ENCODE measurements at places on chromosomes 6 and 20.

DNA sequence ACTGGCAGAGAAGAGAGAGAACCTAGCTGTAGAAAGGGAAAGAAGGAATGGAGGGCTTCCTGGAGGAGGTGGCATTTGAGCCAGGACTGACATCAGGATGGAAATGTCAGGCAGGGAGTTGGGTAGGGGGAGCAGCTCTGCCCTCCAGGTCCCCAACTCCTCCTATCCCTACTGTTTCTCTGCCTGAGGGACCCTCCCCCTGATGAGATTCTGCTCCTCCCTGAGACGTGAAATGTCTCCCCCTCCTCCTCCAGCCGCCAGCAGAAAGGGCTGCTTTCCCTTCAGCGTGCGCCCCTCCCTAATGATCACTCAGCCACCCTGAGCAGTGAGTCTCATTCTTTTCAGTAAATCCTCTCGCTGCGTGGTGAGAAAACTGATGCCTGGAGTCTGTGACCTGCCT, 40.6 kb downstream of the HLA-DPB1 start:
- no peak for DNase-seq

- no peak for DNase-seq
Observed at GRCh38 chr6:135990439-135990838, 138.9 kb downstream of the PDE7B start.

GRCh38 chr6:163490826-163491577, 76.5 kb downstream of the QKI start:
- DNase-seq: no peak

DNA sequence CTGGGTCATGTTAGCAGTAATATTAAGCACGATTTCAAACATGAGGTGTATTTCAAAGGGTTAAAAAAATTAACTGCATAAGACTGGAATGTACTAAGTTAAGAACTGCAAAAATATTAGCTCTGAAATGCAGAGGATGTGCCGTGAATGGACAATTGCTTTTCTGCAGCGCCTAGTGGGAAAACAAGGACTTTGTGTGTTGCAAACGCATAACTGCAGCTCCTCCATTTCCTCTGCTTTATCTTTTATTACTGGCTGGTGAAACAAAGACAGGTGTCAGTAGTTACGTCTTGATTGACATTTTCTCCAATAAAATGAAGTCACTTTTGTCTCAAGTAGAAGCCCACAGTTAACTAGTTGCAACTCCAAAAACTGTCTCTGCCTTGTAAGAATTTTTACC, 1.7 kb downstream of the PDE7B start:
- no peak for DNase-seq

DNA sequence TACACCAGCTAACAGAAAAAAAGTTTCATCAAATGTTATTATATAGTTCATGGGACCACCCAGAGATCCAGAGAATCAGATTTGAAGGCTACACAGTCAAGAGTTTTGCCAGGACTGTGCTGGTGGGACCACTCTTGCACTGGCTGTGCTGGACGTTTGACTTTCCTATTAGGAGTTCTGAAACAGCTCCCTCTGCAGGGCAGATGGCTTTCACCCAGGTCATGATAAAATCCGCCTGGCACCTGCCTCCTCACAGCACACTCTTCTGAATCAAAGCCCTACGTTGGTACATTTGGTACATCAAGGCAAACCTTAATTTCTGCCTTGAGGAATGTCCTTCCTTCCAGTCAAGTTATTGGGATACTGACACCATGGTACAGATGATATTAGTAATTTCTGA, 302.1 kb downstream of the ZNF217 start:
- DNase-seq: no peak

DNA sequence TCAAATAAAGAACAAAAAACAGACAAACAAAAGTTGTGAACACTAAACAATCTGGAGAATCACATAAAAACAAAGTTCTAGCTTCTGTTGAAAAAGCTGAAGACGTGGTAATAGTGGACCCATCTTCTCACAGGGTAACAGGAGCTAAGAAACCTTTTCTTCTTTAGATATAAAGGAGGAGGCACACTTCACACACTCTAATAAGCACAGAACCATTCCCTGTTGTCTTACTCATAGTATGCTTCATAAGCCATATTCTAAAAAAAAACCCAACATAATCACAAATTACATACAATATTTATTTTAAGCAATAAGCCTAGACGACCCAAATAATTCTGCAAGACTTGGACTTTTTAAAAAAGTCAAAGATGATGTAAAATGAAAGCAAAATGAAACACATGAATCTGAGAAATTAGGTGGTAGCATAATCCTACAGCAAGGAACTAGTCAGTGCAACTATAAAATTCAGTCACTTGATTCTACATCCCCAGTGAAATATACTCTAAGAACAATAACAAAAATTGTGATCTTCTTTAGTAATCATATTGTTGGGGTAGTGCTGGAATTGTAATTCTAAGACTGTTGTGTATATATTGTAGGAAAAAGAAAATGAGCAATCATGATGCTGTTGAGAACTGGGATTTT, 15.6 kb downstream of the SRPK1 start:
- no peak for DNase-seq

DNA sequence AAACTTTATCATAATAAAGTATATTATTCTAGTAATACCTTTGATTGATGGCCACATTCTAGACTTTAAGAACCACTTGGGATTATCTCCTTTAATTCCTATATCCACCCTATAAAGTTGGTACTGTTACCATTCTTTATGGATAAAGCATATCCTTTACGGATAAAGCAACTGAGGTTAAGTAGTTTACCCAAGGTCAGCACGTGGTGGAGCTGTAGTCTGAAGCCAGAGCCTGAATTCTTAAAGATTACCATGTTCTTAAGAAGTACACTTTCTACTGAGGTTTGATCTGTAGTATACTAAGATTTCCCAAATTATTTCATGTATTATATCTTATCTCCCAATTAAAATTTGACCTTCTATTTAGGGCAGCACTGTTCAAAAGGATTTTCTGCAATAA, 3.0 kb upstream of the NCOA7 start:
- no peak for DNase-seq

DNA sequence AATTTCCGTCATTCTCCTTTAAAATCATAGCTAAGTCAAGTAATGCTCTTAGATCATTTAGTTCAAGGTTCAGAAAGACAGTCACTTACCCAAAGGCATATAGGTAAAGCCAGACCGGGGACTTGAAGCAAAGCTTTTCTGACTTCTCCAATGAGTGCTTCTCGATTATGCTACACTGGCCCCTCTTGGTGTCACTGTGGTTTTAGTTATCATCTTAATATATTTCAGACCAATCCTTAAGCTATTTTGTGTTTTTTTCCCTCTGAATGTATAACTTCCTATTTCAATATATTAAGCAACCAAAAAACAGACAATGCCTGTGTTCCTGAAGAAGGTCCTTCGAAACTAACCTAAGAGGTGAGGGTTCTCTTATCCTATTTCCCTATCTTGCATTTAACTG, 3.9 kb downstream of the PRDM1 start:
- no peak for DNase-seq

GRCh38 chr20:44041001-44041400, 126.3 kb downstream of the TOX2 start:
- DNase-seq: no peak

GRCh38 chr6:144219056-144219685, 66.0 kb upstream of the UTRN start:
- no peak for DNase-seq

DNA sequence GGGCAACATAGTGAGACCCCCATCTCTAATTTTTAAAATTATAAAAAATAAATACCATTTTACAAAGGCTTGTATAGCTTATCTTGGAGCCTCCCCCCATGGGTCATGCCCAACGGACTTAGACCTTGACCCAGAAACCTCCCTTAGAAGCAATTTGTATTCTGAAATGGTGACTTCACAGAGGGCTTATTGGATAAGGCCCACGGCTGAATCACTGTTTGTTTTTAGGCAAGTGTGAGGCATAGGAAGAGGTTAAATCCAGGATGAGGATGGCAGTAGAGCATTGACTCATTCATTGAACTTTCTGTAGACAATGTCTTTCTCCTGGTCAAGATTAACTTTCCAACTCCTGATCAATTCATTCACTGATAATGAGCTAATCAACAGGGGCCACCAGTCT, 6.2 kb upstream of the SNAI1 start:
- DNase-seq: no peak

DNA sequence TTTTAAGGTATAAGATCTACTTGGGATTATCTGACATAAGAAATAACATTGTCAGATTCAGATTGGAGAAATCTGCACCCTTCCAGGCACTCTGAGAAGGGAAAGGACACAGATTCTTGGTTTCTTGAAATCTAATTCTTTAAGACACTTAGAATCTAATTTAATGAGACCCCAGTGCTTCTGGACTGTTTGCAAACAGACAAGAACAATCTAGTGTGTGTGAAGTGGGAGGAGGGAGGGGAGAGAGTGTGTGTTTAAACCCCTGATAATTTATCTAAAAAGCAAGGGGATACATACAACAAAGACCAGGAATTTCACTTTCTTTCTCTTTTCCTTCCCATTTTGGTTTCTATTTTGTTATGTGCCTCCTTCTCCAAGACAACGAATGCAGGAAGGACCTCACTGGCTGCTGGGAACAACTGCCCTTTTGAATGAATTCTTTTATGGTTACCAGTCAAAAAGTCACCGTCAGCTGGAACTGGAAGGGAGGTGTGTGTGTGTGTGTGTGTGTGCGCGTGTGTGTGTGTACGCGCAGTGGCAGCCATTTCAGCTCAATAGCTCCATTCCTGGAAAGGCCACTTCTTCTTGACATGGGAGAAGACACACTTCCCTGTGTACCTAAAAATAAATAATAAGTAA, 129.4 kb downstream of the BCAS1 start:
- DNase-seq: no peak

GRCh38 chr20:23257848-23258746, 92.5 kb upstream of the NXT1 start:
- no peak for DNase-seq

GRCh38 chr6:6891949-6892461, 215.8 kb upstream of the RREB1 start:
- no peak for DNase-seq

- peak; percentile 30 for DNase-seq
Observed at GRCh38 chr6:150600301-150601017, 774 bp downstream of the PLEKHG1 start.

DNA sequence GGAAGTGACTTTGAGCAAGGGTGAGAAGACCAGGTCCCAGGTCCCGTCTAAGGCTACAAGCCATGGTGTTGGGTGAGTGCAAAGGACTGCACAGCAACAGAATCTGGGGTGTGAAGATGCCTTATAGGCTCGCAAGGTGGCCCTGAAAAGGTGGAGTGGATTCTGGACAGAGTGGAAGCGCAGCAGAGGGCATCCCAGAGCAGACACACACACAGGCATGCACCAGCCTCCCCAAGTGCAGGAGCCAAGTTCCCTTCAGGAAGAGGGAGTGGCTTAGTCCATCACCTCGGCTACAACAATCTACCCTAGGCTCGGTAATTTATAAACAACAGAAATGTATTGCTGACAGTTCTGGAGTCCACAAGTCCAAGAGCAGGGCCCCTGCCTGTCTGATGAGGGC, 180.1 kb upstream of the PDE10A start:
- DNase-seq: no peak

- no peak for DNase-seq
Observed at GRCh38 chr6:161607696-161608297, 333.9 kb upstream of the AGPAT4 start.

GRCh38 chr20:57834306-57835073, 124.7 kb upstream of the PMEPA1 start:
- no peak for DNase-seq

GRCh38 chr6:81565071-81565470, 187.4 kb downstream of the TENT5A start:
- no peak for DNase-seq

- DNase-seq: no peak
Observed at GRCh38 chr20:3074812-3075211, 3.4 kb downstream of the OXT start.

- no peak for DNase-seq
Observed at GRCh38 chr6:82264824-82265223, 17.3 kb upstream of the IBTK start.

- no peak for DNase-seq
Observed at GRCh38 chr6:98037571-98037970, 754.6 kb upstream of the MMS22L start.

DNA sequence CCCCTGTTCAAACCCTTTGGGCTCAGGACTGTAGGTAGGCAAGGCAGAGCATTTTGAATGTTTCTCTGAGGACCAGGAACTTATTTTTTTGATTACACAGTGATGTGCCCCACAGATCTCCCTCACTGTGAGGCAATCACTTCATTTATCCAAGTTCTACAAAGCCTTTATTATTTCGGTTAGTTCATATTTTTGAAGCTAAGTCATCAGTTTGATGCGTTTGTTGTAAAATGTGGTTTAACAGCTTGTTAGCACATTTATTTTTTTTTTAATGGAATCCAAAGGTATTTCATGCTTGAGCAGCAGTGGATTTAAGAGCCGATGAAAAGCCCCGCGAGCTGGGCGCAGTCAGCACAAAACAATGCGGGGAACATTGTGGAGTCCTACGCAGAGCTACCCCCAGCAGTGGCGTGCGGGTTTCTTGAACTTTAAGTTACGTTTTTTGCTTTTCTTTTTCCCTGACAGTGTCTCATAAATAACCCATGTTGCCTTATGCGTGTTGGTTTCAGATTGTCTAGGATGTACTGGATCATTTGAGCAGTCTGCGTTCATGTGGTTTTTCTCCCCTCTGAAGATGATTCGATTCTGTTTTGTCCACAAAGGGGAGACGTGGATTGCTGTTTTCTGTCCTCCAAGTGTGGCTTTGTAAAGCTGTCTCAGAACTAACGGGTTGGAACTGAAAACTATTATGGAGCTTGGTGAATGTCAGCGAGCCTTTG, 233.6 kb upstream of the BMP2 start:
- peak; percentile 53 for DNase-seq

GRCh38 chr6:75932067-75932466, 140.4 kb downstream of the IMPG1 start:
- DNase-seq: no peak

DNA sequence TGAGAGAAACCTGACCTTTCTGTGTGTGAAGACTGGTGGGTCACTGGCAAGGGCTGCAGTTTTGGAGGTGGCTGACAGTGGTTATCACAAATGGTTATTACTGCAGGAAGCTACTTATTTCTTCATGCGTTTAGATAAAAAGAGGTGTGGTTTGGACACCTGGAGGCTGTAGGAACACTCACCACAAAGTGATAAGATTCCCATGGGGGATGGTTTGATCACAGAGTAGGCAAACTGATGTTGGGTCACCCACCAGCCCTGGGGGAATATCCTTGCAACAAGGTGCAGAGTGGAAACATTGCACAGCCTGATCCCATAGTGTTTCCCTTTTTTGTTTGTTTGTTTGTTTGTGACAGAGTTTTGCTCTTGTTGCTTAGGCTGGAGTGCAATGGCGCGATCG, 33.9 kb upstream of the RNGTT start:
- DNase-seq: no peak

GRCh38 chr20:58112017-58112781, 116.3 kb downstream of the ANKRD60 start:
- no peak for DNase-seq

DNA sequence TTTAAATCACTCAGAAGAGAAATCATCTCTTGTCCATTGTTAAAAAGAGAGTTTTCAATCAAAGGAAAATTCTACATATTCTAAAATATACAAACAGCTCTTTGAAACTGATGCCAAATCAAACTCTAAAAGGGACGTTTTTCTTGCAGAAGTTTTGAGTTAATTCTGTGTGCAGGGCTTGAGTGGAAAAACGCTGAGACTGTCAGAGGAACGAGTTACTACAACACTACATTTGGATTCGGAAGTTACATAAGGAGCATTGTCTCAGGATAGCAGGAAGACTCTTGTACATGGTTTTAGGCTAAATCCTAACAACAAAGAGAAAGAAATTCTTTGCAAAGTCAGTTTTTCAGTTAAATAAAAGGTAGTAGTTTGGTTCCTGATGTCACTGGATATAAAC, 155.7 kb upstream of the SUPT3H start:
- DNase-seq: no peak

All from T1000 (cell line).